Midbrain (tissue), 1 donor: ENCODE measurements at places on chromosomes 1 and 21.
A peak's percentile ranks its signal among the peaks of the same experiment; 100 is the strongest.

GRCh38 chr1:182368358-182368757 is 23.2 kb downstream of the GLUL start:
- no peak for DNase-seq

- DNase-seq = no peak
These were observed 386.4 kb upstream of the CHRM3 start for GRCh38 chr1:238999944-239000343.

DNA sequence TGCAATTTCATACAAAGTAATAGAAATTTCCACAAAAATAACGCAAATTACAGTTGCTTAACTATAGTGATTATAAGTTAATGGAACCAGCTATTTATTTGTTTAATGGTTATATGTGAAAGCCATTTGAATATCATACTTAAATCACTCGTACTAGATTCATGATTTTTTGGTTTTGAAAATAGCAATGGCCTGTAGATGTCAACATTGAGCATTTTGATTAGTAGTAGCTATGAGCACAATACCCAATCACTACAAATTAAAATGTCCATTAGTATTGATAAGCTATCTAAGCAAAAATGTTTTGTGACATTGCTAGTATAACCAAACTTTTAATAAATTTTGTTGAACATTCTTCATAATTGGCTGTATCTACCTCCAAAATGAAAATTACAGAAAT is 10.0 kb downstream of the COL24A1 start:
- no peak for DNase-seq

GRCh38 chr1:170881268-170882265 is 53.8 kb upstream of the MROH9 start:
- peak; percentile 54 for DNase-seq

DNA sequence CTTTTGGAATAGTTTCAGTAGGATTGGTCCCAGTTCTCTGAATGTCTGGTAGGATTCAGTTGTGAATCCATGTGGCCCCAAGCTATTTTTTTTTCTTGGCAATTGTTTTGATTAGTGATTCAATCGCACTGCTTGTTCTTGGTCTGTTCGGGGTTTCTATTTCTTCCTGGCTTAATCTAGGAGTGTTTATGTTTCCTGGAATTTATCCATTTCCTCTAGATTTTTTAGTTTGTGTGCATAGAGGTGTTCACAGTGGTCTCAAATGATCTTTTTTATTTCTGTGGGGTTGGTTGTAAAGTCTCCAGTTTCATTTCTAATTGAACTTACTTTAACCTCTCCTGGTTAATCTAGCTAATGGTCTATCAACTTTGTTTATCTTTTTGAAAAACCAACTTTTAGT is 117.6 kb downstream of the NME7 start:
- no peak for DNase-seq

DNA sequence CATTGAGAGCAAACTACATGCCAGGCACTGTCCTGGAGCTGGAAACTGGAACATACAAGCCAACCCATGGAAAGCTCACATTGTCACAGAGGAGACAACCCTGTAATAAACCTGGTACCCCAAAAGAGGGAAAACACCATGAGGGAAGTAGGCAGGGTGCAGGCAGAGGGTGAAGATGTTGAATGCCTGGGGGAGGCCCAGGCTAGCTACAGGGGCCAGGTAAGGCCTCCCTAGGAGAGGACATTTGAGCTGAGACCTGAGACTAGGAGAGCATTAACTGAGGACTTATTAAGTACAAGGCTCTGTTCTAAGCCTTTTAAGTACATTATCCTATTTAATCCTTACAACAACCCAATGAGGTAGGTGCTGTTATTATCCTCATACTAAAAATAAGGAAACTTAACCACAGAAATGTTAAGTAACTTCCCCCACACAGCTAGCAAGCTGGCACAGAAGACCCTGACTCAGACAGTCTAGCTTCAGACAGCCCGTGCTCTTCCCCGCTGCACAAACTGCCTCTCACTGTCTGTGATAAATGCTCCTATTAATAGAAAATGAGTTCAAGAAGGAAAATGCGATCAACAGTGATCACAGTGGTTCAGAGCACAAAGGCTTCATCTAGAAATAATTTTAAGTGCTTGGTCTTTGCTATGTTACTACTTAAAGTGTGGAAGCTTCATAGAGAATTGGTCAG is 41.8 kb downstream of the ZNF281 start:
- peak; percentile 48 for DNase-seq
